ENCODE measurements at places on chromosomes 3 and 15. TPM values are rescaled to one million over a fixed set of nuclear protein-coding genes. Genes with fewer than 3 reads are reported as not detected.

POC1A gene
- 14.4 TPM for total RNA-seq

CRABP1 gene
- 2.8 TPM for total RNA-seq

SLCO2A1 gene
- total RNA-seq = 27.9 TPM

- H3K27ac ChIP-seq = no peak overlapping the region
- no peaks in the 10 kb centered on the region for H3K36me3 ChIP-seq
- H3K4me3 ChIP-seq = no peak overlapping the region
- DNase-seq = no peak
- H3K27me3 ChIP-seq = peaks cover 14% of the 10 kb centered on the region
- peaks cover 24% of the 10 kb centered on the region for H3K4me1 ChIP-seq
These were observed 4.6 kb upstream of the GMNC start for GRCh38 chr3:190867071-190867470.

DNA sequence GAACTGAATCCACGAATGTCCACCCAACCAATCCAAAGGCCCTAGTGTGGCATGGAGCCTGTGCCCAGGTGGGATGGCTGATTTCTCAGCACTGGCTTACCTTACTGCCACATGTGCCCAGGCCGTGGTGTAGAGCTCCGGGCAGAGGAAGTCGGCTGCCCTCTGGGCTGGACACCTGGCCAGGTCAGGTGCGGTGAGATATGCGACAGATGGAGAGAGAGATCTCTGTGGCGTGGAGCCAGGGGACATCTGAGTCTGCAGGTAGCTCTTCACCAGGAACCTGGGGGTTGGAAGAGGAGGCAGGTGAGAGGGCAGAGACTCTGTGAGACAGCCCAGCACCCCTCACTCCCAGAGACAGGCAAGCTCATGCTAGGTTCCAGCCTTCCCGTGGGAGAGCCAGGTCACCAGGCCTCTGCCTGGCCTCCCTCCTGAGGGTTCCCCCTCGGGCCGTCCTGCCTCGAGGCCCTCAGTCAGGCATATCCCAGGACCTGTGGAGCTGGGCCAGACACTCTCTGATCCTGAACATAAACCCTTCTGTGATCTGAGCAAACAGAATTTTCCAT, 12.6 kb downstream of the ACOX2 start:
- H3K4me3 ChIP-seq = no peak overlapping the region
- DNase-seq = no peak
- H3K27me3 ChIP-seq = peaks cover 6% of the 10 kb centered on the region
- H3K36me3 ChIP-seq = peaks cover 1% of the 10 kb centered on the region
- H3K4me1 ChIP-seq = peaks cover 25% of the 10 kb centered on the region
- no peak overlapping the region for H3K27ac ChIP-seq

DNA sequence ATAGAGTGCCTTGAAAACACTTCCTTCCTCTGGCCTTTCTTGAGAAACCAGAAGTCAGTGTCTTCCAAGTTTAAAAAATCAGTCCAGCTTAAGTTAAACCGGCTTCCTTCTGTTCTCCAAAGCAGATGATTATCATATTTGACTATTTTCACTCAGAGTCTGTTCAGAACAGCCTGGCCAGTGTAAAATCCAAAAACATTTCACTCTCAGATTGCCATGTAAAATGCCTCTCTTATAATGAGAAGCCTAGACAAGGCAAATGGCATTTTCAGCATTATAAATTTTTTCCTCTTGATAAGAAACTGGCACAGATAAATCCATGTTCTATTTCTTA, 193.5 kb downstream of the TNIK start:
- DNase-seq = no peak
- H3K4me1 ChIP-seq = peaks cover 7% of the 10 kb centered on the region
- no peak overlapping the region for H3K27ac ChIP-seq
- peaks cover 1% of the 10 kb centered on the region for H3K36me3 ChIP-seq

DNA sequence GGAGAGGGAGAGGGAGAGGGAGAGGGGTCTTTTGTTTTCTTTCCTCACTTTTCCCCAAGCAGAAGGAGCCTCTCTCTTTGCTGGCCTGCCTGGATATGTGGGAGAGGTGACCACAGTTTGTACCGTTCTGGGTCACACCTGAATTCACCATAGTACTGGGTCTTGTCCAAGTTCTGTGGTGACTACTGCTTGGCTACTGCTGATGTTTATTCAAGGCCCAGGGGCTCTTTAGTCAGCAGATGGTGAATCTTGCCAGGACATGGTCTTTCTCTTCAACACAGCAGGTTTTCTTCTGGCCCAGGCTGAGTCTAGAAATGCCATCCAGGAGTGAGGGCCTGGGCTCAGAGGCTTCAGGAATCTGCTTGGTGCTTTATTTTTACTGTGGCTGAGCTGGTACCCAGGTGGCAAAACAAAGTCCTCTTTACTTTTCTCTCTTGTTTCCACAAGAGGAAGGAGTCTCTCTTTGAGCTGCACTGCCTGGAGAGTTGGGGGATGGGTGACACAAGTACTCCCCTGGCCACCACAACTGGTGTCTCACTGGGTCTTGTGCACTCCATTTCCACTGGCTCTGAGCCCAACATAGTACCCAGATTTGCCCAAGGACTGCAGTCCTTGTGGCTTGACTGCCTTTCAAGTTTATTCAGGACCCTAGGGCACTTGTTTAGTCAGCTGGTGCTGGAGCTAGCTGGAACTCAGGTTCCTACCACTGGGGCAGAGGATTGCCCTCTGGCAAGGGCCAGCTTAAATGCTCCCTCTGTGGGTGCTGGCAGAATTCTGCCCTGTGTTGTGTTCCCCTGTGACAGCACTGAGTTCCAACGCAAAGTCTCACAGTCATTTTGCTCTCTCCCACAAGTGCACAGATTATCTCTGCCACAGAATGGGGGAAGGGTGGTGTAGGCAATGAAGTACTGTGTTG, 16.8 kb upstream of the CCNDBP1 start:
- DNase-seq = no peak
- no peak overlapping the region for H3K4me3 ChIP-seq
- no peaks in the 10 kb centered on the region for H3K27me3 ChIP-seq
- H3K4me1 ChIP-seq = peaks cover 9% of the 10 kb centered on the region

GRCh38 chr15:39078026-39078425, 502.9 kb upstream of the THBS1 start:
- H3K36me3 ChIP-seq = no peaks in the 10 kb centered on the region
- no peaks in the 10 kb centered on the region for H3K4me1 ChIP-seq
- no peak overlapping the region for H3K27ac ChIP-seq
- H3K4me3 ChIP-seq = no peak overlapping the region
- no peaks in the 10 kb centered on the region for H3K27me3 ChIP-seq

DNA sequence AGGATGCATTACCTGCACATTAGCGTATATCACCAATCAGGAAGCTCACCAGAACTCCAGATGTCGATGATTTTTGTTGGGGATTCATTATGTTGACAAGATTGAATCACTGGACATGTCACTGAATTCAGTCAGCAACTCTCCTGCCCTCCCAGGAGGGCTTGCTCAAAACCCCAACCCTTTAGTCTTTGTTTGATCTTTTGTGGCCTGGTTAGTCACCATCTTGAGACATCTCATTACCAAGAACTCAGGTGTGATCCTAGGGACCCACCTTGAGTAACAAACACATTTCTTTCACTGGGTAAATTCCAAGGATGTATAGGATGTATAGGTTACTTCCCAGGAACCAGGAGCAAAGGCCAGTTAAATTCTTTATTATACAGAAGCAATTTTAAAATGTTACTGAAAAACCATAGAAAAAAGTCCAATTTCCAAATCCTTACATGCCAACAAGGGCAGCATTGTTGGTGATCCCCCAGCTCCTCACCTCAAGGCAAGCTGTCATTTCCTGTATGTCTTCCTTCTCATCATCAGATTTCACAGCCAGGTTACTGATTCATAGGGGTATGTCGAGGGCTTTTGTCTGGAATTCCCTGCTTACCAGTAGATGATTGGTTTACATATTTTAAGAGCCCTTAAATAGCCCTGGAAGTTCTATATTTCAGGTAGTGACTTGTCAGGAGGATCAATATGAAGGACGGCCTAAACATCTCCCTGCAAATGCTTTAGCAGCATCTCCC, 11.7 kb downstream of the SNRPN start:
- DNase-seq = no peak
- H3K4me3 ChIP-seq = no peak overlapping the region
- peaks cover 8% of the 10 kb centered on the region for H3K4me1 ChIP-seq
- no peak overlapping the region for H3K27ac ChIP-seq

GRCh38 chr3:11600501-11601282, 43.0 kb downstream of the VGLL4 start:
- DNase-seq = no peak
- H3K27me3 ChIP-seq = no peaks in the 10 kb centered on the region
- H3K27ac ChIP-seq = peak overlapping the region; percentile 95
- H3K4me1 ChIP-seq = peaks cover 28% of the 10 kb centered on the region
- H3K4me3 ChIP-seq = no peak overlapping the region

DNA sequence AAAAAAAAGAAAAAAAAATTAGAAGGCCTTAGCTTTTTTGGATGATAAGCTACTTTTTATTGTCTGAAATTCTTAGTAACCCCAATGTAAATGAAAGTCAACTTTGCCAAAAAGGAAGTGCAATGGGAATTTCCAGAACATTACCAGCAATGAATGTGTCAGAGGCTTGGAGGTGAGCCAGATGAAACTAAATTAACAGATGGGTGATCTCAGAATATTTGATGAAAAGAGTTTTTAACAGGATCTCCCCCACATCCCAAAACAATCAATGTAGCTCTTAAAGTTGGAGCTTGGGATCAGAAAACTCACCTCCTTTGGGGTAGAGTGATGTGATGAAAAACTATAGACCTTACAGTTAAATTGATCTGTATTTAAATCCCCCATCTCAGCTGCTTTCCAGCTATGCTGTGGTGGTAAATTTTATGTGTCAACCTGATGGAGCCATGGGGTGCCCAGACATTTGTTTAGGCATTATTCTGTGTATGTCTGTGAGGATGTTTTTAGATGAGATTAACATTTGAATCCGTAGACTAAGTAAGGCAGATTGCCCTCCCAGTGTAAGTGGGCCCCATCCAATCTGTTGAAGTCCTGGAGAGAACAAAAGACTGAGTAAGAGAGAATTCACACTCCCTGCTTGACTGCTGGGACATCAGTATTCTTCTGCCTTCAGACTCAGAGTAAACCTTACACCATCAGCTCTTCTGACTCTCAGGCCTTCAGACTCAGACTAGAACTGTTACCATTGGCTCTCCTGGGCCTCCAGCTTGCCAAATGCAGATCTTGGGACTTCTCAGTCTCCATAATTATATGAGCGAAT, 84.3 kb upstream of the TNFSF10 start:
- H3K27ac ChIP-seq = no peak overlapping the region
- no peak overlapping the region for H3K4me3 ChIP-seq
- no peaks in the 10 kb centered on the region for H3K36me3 ChIP-seq
- no peaks in the 10 kb centered on the region for H3K4me1 ChIP-seq

GRCh38 chr3:140062461-140062860, 127.5 kb downstream of the CLSTN2 start:
- H3K36me3 ChIP-seq = no peaks in the 10 kb centered on the region
- no peak overlapping the region for H3K4me3 ChIP-seq
- peaks cover 1% of the 10 kb centered on the region for H3K4me1 ChIP-seq
- peaks cover 2% of the 10 kb centered on the region for H3K27me3 ChIP-seq
- H3K27ac ChIP-seq = no peak overlapping the region

- no peak overlapping the region for H3K27ac ChIP-seq
- peaks cover 4% of the 10 kb centered on the region for H3K27me3 ChIP-seq
- H3K4me3 ChIP-seq = no peak overlapping the region
These were observed 4.7 kb downstream of the PLA2G4F start for GRCh38 chr15:42151736-42152135.

GRCh38 chr15:85704720-85705429, 89.8 kb downstream of the KLHL25 start:
- DNase-seq = no peak
- no peaks in the 10 kb centered on the region for H3K27me3 ChIP-seq
- no peak overlapping the region for H3K4me3 ChIP-seq

DNA sequence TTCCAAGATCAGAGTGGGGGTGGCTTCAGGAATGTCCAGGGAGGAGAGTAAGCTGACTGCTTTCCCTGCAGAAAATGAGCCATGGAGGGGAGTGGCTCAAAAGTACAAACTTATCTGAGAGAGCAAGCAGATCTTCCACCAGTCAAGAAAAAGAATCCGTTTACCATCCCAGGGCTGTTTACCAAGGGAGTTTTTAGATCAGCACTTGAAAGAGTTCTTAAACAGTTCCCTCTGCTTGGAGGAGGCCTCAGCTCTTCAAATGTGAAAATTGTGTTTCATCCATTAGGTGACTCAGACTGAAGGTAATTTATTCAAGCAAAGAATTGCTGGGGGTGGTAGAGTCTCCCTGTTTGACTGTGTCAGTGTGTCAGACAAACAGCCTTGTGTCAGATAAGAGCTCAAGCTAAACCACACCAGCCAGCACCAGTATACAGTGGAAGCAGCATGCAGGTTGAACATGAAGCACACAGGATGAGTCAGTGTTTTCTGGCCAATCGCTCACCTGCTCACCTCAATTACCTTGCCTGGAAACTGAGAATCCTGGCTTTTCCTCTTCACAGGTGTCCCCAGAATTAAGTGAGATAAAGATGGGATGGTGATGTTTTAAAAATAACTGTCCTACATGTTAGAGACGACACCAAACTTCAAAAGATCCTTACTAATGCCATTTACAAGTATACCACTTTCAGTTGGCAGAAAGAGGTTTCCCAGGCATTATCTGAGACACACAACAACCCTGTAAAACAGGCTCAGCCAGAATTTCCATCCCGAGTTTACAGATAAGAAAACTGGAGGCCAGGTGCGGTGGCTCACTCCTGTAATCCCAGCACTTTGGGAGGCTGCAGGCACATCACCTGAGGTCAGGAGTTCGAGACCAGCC, 21.7 kb downstream of the SH3BP5 start:
- peaks cover under 1% of the 10 kb centered on the region for H3K36me3 ChIP-seq
- peak overlapping the region; percentile 14 for H3K4me3 ChIP-seq
- DNase-seq = no peak
- H3K27me3 ChIP-seq = no peaks in the 10 kb centered on the region
- H3K27ac ChIP-seq = peak overlapping the region; percentile 77

DNA sequence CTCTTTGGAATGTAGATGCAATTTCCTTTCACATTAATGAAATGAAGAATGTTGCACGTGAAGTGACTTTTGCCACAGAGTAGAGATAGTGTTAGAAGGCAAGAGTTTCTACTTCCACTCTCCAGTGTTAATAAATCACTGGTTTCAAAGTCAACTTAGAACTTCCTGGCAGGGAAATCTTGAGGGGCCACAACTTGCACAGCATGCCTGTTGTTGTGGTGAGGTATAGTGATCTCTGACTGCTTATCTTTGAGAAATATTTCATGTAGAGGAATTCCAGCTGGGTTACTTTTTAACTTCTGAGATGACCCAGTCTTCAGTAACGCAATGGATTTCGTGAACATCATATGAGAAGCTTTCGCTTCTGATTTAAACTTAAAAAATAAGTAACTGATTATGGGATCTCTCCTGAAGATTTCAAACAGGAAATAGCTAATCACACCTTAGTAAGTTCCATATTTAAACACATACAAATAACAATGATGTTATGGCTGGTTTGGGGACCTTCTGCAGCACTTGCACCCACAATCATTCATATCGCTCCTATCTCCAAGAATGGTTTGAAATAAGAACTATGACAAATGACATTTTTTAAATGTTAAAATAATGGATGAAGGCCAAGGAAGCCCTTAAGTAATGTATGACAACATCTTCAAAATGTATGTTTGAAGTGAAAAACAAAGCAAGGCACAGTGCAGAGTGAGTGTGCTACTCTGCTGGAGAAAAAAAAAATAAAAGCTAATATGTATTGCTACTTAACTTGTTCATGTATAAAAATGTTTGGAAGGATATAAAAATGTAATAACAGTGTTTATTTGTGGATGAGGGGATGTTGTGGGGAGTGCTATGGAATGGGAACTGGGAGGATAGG, 726.5 kb upstream of the NECTIN3 start:
- H3K4me1 ChIP-seq = peaks cover 12% of the 10 kb centered on the region
- no peak overlapping the region for H3K4me3 ChIP-seq
- no peak for DNase-seq
- H3K27me3 ChIP-seq = no peaks in the 10 kb centered on the region
- no peak overlapping the region for H3K27ac ChIP-seq
- no peaks in the 10 kb centered on the region for H3K36me3 ChIP-seq
